ENCODE measurements at places on chromosomes 11 and 22. TPM values are rescaled to one million over a fixed set of nuclear protein-coding genes. Genes with fewer than 3 reads are reported as not detected.

The ARHGAP8 gene
- polyA plus RNA-seq: 14.8 TPM

The SMIM38 gene
- not detected for polyA plus RNA-seq

The GNB1L gene
- 14.8 TPM for polyA plus RNA-seq

The TPH1 gene
- polyA plus RNA-seq: 0.04 TPM

The CRYBB2 gene
- polyA plus RNA-seq: not detected

The LUZP2 gene
- polyA plus RNA-seq: 0.08 TPM

The MRPL40 gene
- 69.4 TPM for polyA plus RNA-seq

The DDX10 gene
- polyA plus RNA-seq: 27.4 TPM

The CATSPER1 gene
- not detected for polyA plus RNA-seq

The PEX16 gene
- 27.0 TPM for polyA plus RNA-seq

The DRD4 gene
- polyA plus RNA-seq: 0.10 TPM

The RAG2 gene
- not detected for polyA plus RNA-seq

The OR9Q1 gene
- polyA plus RNA-seq: not detected

The ENTHD1 gene
- polyA plus RNA-seq: not detected

The CLTCL1 gene
- polyA plus RNA-seq: 6.3 TPM

The JHY gene
- polyA plus RNA-seq: 2.4 TPM

The DGCR6L gene
- 62.9 TPM for polyA plus RNA-seq

The APLNR gene
- polyA plus RNA-seq: not detected

The SMTNL1 gene
- not detected for polyA plus RNA-seq

The KAT5 gene
- 47.7 TPM for polyA plus RNA-seq

The LINC01488 gene
- polyA plus RNA-seq: not detected

The CD3G gene
- not detected for polyA plus RNA-seq

The TENM4 gene
- polyA plus RNA-seq: 1.3 TPM

The MIOX gene
- polyA plus RNA-seq: not detected

The API5 gene
- polyA plus RNA-seq: 39.6 TPM

The KRTAP5-7 gene
- polyA plus RNA-seq: not detected

The SPTBN2 gene
- 10.9 TPM for polyA plus RNA-seq

The TRIM29 gene
- polyA plus RNA-seq: 211 TPM

The SESN3 gene
- polyA plus RNA-seq: 1.9 TPM

The PKP3 gene
- polyA plus RNA-seq: 149 TPM

The RFPL2 gene
- polyA plus RNA-seq: not detected

The APIP gene
- 15.9 TPM for polyA plus RNA-seq

The CRYBB3 gene
- polyA plus RNA-seq: 0.31 TPM

The CARD16 gene
- 24.0 TPM for polyA plus RNA-seq

The TEX54 gene
- not detected for polyA plus RNA-seq

The PGA5 gene
- not detected for polyA plus RNA-seq

The DDTL gene
- polyA plus RNA-seq: 0.56 TPM

The TPBGL gene
- polyA plus RNA-seq: not detected

The FAM111B gene
- polyA plus RNA-seq: 7.6 TPM

The SHANK2 gene
- 0.32 TPM for polyA plus RNA-seq

Measured in foreskin keratinocyte (primary cell).